ENCODE measurements at places on chromosomes 4 and X. TPM values are rescaled to one million over a fixed set of nuclear protein-coding genes. Genes with fewer than 3 reads are reported as not detected.

DNA sequence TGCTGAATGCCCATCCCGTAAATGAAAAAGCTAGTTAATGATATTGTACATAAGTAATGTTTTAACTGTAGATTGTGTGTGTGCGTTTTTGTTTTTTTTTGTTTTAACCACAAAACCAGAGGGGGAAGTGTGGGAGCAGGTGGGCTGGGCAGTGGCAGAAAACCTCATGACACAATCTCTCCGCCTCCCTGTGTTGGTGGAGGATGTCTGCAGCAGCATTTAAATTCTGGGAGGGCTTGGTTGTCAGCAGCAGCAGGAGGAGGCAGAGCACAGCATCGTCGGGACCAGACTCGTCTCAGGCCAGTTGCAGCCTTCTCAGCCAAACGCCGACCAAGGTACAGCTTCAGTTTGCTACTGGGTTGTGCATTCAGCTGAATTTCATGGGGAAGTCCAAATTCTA lies at the start of gene SPP1:
TSS of gene SPP1 (plus strand) at position 249 of the 400 bp plus-strand sequence. CDS start 1,182 bp downstream, outside the sequence.
- no peaks in the 10 kb centered on the region for H3K36me3 ChIP-seq
- DNase-seq, result peak; percentile 13
- peaks cover 11% of the 10 kb centered on the region for H3K27me3 ChIP-seq
- no peak within 1 kb of the TSS for H3K27ac ChIP-seq
- H3K4me3 ChIP-seq, result peak within 1 kb of the TSS; percentile 12

The VSIG1 gene
- polyA plus RNA-seq, result not detected

DNA sequence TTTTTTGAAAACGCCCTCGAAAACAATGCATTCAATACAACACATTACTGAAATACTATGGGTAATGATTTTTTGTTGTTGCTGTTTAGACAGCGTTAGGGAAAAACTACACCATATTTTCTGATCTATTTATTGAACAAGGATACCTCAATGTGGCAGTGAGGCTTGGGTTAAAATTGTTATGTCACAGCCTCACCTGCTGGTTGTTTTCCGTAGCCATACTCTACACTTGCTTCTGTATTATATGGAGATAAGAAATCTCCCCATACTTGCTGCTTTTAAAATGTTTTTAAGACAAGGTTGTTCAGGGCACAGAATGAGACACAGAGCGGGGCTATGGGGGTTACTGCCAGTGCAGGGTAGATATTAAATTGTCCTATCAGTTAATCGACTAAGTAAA lies 221.6 kb upstream of the FTHL17 start:
- no peaks in the 10 kb centered on the region for H3K36me3 ChIP-seq
- H3K4me1 ChIP-seq, result no peaks in the 10 kb centered on the region
- H3K4me3 ChIP-seq, result no peak overlapping the region
- peak; percentile 11 for DNase-seq

- H3K4me3 ChIP-seq, result peak overlapping the region; percentile 53
- H3K4me1 ChIP-seq, result peaks cover 36% of the 10 kb centered on the region
- no peak for DNase-seq
- no peak overlapping the region for H3K27ac ChIP-seq
- H3K27me3 ChIP-seq, result peaks cover 5% of the 10 kb centered on the region
Observed at GRCh38 chrX:1327651-1328304, 8.8 kb upstream of the IL3RA start.

DNA sequence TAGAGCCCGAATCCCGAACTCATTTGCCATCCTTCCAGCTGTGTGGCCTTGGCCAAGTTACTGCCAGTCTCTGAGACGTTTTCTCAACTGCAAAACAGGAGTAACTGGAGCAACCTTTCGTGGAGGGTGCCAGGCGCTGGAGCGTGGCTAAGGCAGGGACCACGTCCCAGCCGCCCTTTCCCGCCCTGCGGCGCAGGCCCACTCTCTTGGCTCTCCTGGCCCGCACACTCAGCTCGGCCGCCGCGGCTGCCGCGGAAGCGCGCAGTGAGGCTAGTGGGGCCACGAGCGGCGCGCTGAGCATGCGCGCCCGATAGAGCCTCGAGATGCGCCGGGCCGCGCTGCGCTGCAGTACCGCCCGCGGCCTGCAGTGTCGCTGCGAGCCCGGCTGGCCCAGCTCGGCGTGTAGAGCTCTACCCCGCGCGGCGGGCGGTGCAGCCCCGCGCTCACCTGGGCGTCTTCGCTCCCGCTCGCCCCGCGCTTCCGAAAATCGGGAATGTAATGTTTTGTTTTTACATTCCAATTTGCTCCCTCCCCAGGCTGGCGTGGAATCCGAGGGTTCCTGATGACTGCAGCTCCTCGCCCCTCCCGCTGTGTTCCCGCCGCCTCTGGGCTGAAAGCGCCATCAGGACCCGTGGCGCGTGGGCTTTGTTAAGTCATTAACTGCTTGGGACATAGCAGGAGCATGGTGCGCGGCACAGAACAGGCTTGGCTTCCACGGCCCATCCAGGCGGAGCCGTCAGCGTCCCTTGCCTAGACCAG lies 4.0 kb upstream of the ZNF518B start:
- peaks cover 25% of the 10 kb centered on the region for H3K4me1 ChIP-seq
- H3K27me3 ChIP-seq, result peaks cover 61% of the 10 kb centered on the region
- DNase-seq, result peak; percentile 77
- H3K27ac ChIP-seq, result no peak overlapping the region
- no peaks in the 10 kb centered on the region for H3K36me3 ChIP-seq

The CLDN22 gene
- not detected for polyA plus RNA-seq

The IL2 gene
- polyA plus RNA-seq, result not detected

The PKD2 gene
- 1.1 TPM for polyA plus RNA-seq

The DDX60 gene
- 20.2 TPM for polyA plus RNA-seq

DNA sequence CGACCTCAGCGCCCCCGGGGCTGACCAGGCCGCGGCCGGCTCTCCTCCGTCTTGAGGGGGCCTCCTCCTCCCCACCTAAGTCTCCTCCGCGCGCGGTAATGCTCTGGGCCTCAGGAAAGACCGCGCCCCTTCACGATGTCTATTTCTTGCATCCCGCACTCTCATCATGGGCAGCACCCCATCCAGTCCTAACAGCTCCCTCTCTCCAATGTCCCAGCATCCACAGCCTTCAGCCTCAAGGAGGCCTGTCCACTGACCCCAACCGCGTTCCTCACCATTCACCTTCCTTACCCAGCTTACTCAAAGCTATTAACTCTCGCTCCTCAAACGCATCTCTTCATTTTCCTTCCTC lies 77.5 kb downstream of the MAGED4 start:
- no peak for DNase-seq
- peaks cover 25% of the 10 kb centered on the region for H3K27me3 ChIP-seq
- H3K4me1 ChIP-seq, result peaks cover 13% of the 10 kb centered on the region
- peak overlapping the region; percentile 97 for H3K27ac ChIP-seq
- H3K36me3 ChIP-seq, result no peaks in the 10 kb centered on the region
- H3K4me3 ChIP-seq, result peak overlapping the region; percentile 82

The ANXA10 gene
- not detected for polyA plus RNA-seq

DNA sequence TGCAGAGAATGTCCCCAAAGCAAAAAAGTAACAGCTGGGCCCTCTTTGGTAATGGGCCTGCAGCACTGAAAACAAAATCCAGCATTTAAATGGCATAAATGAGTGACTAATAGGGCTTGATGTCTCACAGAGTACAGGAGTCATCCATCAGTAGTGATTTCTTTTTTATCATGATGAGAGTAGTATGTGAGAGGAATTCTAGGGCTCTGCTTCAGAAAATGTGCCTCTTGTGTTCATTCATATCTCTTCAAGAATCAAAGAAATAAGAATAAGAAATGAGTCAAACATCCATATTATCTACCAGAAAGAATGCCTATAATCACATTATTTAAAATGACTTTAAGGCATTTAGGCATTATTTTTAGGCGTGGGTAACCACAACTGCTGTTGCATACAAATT lies 792.9 kb upstream of the HTR2C start:
- DNase-seq, result no peak
- no peaks in the 10 kb centered on the region for H3K36me3 ChIP-seq
- peaks cover 42% of the 10 kb centered on the region for H3K4me1 ChIP-seq
- H3K27ac ChIP-seq, result no peak overlapping the region
- no peaks in the 10 kb centered on the region for H3K27me3 ChIP-seq

- no peak for DNase-seq
- no peaks in the 10 kb centered on the region for H3K4me1 ChIP-seq
- no peak overlapping the region for H3K4me3 ChIP-seq
- H3K27me3 ChIP-seq, result no peaks in the 10 kb centered on the region
- H3K36me3 ChIP-seq, result no peaks in the 10 kb centered on the region
Observed at GRCh38 chr4:56086073-56086541, 137.4 kb downstream of the CEP135 start.

GRCh38 chr4:86561256-86561655 lies 32.9 kb upstream of the PTPN13 start:
- H3K4me3 ChIP-seq, result no peak overlapping the region
- H3K4me1 ChIP-seq, result no peaks in the 10 kb centered on the region
- no peak for DNase-seq
- H3K36me3 ChIP-seq, result no peaks in the 10 kb centered on the region
- no peak overlapping the region for H3K27ac ChIP-seq
- no peaks in the 10 kb centered on the region for H3K27me3 ChIP-seq

The ENPEP gene
- polyA plus RNA-seq, result not detected

GRCh38 chrX:132676102-132676501 lies 187.3 kb upstream of the MBNL3 start:
- H3K4me3 ChIP-seq, result no peak overlapping the region
- H3K27me3 ChIP-seq, result peaks cover 5% of the 10 kb centered on the region
- no peak overlapping the region for H3K27ac ChIP-seq
- no peaks in the 10 kb centered on the region for H3K4me1 ChIP-seq

- H3K27ac ChIP-seq, result peak overlapping the region; percentile 75
- H3K4me1 ChIP-seq, result peaks cover 80% of the 10 kb centered on the region
- H3K36me3 ChIP-seq, result peaks cover 21% of the 10 kb centered on the region
- H3K27me3 ChIP-seq, result no peaks in the 10 kb centered on the region
- no peak for DNase-seq
Observed at GRCh38 chr4:152667781-152668180, 12.0 kb downstream of the TMEM154 start.

DNA sequence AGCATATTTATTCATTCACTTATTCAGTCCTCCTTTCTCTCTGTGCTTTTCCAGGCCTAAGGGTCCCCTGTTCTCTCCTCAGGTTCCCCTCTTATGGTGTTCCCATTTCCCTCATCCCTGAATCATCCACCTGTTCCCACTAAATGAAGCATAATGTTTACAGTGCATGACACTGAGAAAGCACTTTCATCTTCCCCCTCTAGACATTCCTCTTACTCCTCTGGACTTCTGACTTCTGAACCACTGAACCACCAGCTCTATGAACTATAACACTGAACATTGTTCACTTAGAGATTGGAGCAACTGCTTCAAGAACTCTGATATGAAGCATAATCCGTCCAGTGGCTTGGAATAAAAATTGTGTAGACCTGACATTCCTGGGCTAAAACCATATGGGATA lies 59.5 kb downstream of the CD38 start:
- no peak overlapping the region for H3K27ac ChIP-seq
- H3K27me3 ChIP-seq, result no peaks in the 10 kb centered on the region
- no peak overlapping the region for H3K4me3 ChIP-seq
- H3K4me1 ChIP-seq, result peaks cover 4% of the 10 kb centered on the region

DNA sequence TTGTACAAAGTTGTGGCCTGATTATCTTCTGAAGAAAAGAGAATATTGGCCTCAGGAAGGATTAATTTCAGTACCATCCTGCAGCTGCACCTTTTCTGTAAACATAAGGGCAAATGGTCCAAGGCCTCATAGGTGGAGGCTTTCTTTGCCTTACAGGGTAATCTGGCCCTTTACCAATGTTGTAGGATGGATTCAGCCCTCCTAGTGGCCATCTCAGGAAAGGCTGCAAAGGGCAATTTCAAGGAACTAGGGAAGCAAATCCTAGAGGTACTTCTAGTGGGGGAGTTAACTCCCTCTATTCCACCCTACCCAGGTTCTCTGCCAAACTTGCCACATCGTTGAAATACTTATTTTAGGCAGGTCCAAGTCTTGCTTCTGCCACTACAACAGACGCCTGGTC lies 57.6 kb downstream of the UGT2B11 start:
- H3K4me3 ChIP-seq, result no peak overlapping the region
- H3K27me3 ChIP-seq, result no peaks in the 10 kb centered on the region
- H3K27ac ChIP-seq, result no peak overlapping the region
- no peaks in the 10 kb centered on the region for H3K36me3 ChIP-seq
- H3K4me1 ChIP-seq, result no peaks in the 10 kb centered on the region

The TCP11X2 gene
- polyA plus RNA-seq, result not detected

The ELK1 gene
- polyA plus RNA-seq, result 14.0 TPM

The ARAF gene
- polyA plus RNA-seq, result 63.1 TPM

The NHS gene
- not detected for polyA plus RNA-seq

GRCh38 chrX:40524423-40524822 lies 56.3 kb upstream of the ATP6AP2 start:
- H3K27ac ChIP-seq, result no peak overlapping the region
- H3K4me3 ChIP-seq, result no peak overlapping the region
- H3K4me1 ChIP-seq, result peaks cover 3% of the 10 kb centered on the region
- H3K27me3 ChIP-seq, result peaks cover 3% of the 10 kb centered on the region

DNA sequence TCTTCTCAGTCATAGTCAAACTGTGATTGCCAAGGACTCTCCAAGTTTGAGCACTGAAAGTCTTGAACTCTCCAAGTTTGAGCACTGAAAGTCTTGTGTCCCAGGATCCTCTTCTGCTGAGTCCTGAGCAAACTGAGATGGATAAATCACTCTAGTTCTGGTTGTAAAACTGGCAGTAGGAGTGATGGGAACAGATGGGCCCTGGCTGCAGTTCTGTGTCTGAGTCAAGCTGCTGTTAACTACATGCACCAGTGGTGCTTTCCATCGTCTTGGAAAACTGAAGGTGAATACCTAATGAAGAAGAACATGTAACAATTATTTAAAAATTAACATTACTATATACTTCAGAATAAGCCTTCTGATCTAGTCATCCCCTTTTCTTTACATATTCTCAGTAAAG lies 27.6 kb upstream of the KCNIP4 start:
- no peaks in the 10 kb centered on the region for H3K36me3 ChIP-seq
- DNase-seq, result no peak
- H3K4me3 ChIP-seq, result no peak overlapping the region
- no peak overlapping the region for H3K27ac ChIP-seq
- no peaks in the 10 kb centered on the region for H3K27me3 ChIP-seq
- H3K4me1 ChIP-seq, result no peaks in the 10 kb centered on the region

DNA sequence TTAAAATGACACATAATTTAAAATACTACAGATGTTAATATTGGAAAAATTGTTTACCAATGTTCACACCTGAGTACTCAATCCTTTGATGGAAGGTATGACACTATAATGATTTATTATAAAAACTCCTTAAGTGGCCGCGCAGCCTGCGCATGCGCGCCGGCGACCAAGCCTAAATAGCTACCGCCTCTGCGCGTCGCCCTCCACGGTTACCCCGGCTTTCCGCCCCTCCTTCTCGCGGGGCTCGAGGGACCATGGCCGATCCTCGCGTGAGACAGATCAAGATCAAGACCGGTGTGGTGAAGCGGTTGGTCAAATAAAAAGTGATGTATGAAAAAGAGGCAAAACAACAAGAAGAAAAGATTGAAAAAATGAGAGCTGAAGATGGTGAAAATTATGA lies 170.2 kb downstream of the DMD start:
- DNase-seq, result no peak
- no peak overlapping the region for H3K27ac ChIP-seq
- no peaks in the 10 kb centered on the region for H3K27me3 ChIP-seq
- H3K4me3 ChIP-seq, result no peak overlapping the region

DNA sequence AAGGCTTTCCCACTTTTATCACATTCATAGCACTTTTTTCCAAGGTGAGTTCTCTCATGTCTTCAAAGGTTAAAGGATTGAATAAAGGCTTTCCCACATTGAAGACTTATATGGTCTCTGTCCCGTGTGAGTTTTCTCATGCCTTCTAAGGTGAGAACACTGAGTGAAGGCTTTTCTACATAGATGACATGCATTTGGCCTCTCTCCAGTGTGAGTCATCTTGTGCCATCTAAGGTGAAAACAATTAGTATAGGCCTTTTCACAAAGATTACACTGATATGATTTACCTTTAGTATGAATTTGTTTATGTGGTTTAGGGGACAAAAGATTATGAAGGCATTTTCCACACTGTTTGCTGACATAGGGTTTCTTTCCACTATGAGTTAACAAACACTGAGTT lies 21.2 kb downstream of the USP17L30 start:
- no peaks in the 10 kb centered on the region for H3K36me3 ChIP-seq
- H3K4me1 ChIP-seq, result no peaks in the 10 kb centered on the region
- no peak overlapping the region for H3K27ac ChIP-seq
- no peak for DNase-seq

The MSANTD1 gene
- polyA plus RNA-seq, result not detected

All from naive B cell (primary cell).